Glutamatergic neuron (in vitro differentiated cells): ENCODE measurements at places on chromosomes 4 and X. TPM values are rescaled to one million over a fixed set of nuclear protein-coding genes. Genes with fewer than 3 reads are reported as not detected.

INTU gene
- total RNA-seq = 6.3 TPM

DNA sequence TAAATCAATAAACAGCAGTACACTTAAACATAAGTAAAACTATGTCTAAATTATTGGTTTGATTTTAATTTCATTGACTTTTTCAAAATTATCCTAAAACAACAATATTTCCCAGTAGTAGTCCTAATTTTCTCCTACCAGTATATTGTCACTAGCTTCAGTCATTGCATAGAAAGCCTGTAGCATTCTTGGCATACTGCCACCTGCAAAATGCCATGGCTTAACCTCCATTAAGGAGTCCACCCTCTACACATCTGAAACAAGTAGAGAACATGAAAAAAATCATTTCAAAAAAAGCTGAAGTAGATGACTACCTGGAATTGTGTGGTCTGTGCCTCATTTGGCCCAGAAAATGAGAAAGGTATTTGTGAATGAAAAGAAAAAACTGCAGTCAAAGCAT lies 348.5 kb downstream of the INPP4B start:
- H3K4me1 ChIP-seq = no peaks in the 10 kb centered on the region
- no peak for DNase-seq
- H3K36me3 ChIP-seq = no peaks in the 10 kb centered on the region
- H3K4me3 ChIP-seq = no peak overlapping the region

GRCh38 chrX:53376888-53377287 lies 45.6 kb downstream of the SMC1A start:
- no peaks in the 10 kb centered on the region for H3K4me1 ChIP-seq
- DNase-seq = no peak
- H3K27ac ChIP-seq = no peak overlapping the region

GRCh38 chr4:138111462-138112000 lies 130.6 kb downstream of the SLC7A11 start:
- no peaks in the 10 kb centered on the region for H3K27me3 ChIP-seq
- H3K36me3 ChIP-seq = peaks cover 5% of the 10 kb centered on the region
- H3K4me3 ChIP-seq = no peak overlapping the region
- no peak for DNase-seq

GRCh38 chr4:32775049-32775448 lies 2054.9 kb downstream of the PCDH7 start:
- no peaks in the 10 kb centered on the region for H3K36me3 ChIP-seq
- H3K4me3 ChIP-seq = no peak overlapping the region
- no peak for DNase-seq
- no peak overlapping the region for H3K27ac ChIP-seq

SPATA18 gene
- total RNA-seq = 3.9 TPM

DNA sequence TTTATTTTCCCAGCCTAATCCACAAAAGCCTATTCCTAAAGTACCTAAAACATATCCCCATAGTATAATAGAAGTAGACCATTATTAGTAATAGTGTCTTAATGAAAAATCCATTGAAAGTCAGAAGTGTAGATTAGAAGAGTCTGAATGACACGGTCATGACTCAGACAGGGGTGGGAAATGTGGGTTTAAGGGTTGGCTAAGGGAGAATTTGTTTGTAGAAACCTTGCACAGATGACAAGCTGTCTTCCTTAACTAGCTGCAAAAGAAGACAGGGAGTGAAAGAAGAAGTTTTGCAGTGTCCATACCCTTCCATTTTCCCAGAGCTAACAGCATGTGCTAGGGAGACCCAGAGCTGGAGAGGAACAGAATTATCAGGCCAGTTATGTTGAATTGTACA lies 242.7 kb upstream of the ETNPPL start:
- H3K27ac ChIP-seq = no peak overlapping the region
- DNase-seq = no peak
- H3K4me3 ChIP-seq = no peak overlapping the region
- H3K36me3 ChIP-seq = no peaks in the 10 kb centered on the region
- H3K27me3 ChIP-seq = no peaks in the 10 kb centered on the region
- H3K4me1 ChIP-seq = peaks cover 21% of the 10 kb centered on the region

DNA sequence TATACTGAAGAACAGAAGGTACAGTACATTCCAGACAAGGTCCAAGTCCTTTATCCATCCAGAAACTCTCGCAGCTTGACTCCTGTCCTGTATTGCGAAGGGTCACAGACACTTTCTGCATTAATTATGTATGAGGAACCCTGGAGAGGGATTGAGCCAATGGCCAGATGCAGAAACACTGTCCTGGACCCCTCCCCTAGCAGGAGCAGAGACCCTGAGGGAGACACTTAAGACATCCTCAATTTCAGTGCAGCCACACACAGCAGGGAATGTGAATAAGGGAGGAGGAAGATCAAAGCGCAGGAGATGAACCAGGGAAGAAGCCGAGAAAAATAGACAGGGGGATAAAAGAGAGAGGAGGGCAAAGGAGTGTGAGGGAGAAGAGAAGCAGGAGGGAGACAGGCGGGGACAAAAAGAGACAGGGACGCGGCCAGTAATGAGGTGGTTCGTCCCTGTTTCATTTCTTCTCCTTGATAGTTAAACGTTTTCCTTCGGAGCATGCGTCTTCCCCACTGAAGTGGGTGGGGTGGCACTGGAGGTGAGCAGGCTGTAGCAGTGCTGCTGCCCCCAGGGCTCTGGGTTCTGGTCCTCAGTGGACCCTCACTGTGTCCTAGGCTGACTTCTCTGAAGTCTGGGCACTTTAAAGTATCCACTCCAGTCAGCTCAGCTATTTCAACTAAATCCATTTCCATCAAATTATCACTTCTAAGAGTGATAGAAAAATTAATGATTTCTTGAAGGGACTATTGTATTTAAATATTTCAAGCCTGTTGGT lies 356.4 kb upstream of the NOCT start:
- peak overlapping the region; percentile 53 for H3K4me3 ChIP-seq
- H3K27ac ChIP-seq = peak overlapping the region; percentile 1
- DNase-seq = no peak
- H3K36me3 ChIP-seq = no peaks in the 10 kb centered on the region

DNA sequence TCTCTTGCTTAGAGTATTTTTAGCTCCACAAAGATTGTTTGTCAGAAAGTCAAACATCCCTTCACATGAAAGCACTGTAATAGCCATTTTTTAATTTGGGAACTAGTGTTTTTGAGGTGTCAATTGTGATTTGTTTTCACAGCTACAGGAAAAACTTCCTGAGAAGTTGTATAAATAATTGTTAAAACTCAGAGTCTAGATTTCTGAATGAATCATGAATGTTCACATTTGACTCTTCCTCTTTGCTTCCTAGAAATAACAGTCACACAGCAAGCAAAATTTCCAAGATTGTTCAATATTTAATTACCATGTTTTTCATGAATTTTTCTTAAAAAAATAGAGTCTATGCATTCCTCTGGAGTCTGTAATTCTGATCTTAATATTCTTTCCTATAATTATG lies 156.9 kb upstream of the SLC7A11 start:
- H3K27me3 ChIP-seq = no peaks in the 10 kb centered on the region
- no peak for DNase-seq
- no peaks in the 10 kb centered on the region for H3K36me3 ChIP-seq
- H3K27ac ChIP-seq = no peak overlapping the region

SSX2B gene
- not detected for total RNA-seq

GRCh38 chr4:87525636-87526295 lies 3.4 kb downstream of the SPARCL1 start:
- DNase-seq = no peak
- no peak overlapping the region for H3K4me3 ChIP-seq
- no peaks in the 10 kb centered on the region for H3K36me3 ChIP-seq
- no peaks in the 10 kb centered on the region for H3K27me3 ChIP-seq
